Left lung (tissue), 14 donors: ENCODE measurements at places on chromosomes 5 and 9. TPM values are rescaled to one million over a fixed set of nuclear protein-coding genes. Genes with fewer than 3 reads are reported as not detected.

Gene SLC6A19
- polyA plus RNA-seq = 0.09 TPM

Gene DPH7
- polyA plus RNA-seq = 48.8 TPM

Gene CTSV
- 3.0 TPM for polyA plus RNA-seq

Gene ANXA2R
- 2.3 TPM for polyA plus RNA-seq

Gene MAMDC4
- polyA plus RNA-seq = 8.2 TPM

Gene CENPP
- 3.2 TPM for polyA plus RNA-seq

Gene CDH6
- 12.5 TPM for polyA plus RNA-seq

GRCh38 chr9:122816163-122816867 lies 12.1 kb downstream of the PDCL start:
- DNase-seq = peak; percentile 35

GRCh38 chr9:78592811-78593210 lies 295.9 kb downstream of the PSAT1 start:
- no peak for DNase-seq

- DNase-seq = no peak
Measured at GRCh38 chr9:83299571-83299970, 236.6 kb upstream of the RASEF start.

GRCh38 chr9:95691435-95691834 lies 174.7 kb upstream of the PTCH1 start:
- no peak for DNase-seq

DNA sequence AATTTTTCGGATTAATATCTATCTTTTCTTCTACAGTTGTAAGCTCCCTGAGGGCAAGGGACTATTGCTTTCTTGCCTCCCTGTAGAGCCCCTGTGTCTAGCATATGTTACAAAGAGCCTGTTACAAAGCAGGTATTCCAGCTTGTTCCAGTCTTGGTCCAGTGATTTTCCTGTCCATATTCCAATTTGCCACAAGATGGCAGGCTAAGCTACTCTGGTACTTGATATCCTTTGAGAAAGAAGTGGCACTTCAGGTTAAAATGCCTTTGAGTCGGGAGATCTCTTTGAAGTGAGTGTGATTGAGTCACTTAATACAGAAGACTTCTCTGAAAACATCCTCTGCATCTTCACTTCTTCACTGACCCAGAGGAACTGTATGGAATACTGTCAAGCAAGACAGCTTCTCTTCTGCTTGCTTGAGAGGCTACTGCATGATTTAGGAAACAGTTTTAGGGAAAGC lies 24.5 kb downstream of the CAVIN4 start:
- DNase-seq = peak; percentile 36

DNA sequence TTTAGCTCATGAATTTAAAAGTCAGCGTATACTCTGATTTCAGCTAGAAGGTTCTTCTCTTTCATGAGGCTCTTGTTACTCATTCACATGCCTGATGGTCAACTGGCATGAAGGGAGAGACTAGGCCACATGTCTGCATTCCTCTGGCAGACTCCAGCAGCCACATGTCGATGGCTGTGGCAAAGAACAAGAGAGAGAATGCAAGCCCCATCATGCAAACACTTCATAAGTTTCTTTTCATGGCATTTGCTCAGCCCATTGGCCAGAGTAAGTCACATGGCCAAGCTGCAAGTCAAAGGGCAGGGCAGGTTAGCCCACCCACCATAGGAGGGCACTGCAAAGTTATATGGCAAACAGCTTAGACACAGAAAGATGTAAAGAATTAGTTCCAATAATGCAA lies 5.4 kb downstream of the KCNV2 start:
- DNase-seq = no peak

- DNase-seq = no peak
Measured at GRCh38 chr9:74644023-74644422, 146.9 kb downstream of the RORB start.
